ENCODE measurements at places on chromosomes 1 and 21.

GRCh38 chr1:26820784-26821269, 5.7 kb upstream of the ZDHHC18 start:
- DNase-seq, result peak; percentile 60

DNA sequence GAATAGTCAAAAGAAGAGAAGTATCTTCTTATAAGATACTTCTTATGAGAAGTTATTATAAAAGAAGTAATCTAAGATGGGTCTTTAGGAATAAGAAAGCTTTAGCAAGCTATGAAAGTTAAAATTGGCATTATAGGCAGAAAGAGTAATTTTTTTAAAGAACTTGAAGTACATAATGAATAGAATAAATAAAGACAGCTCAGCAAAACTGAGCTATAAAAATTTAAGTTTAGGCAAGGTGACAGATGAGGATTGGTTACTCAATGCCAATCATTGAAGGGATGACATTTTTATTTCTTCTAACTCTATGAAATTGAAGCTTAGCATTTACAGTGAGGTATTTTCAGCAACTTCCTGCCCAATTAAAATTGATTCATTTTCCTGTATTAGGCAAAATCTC, 966.8 kb downstream of the BRINP3 start:
- DNase-seq, result no peak

- no peak for DNase-seq
These were observed 3.7 kb upstream of the SARS1 start for GRCh38 chr1:109210058-109210457.

GRCh38 chr1:31417148-31417547, 4.1 kb downstream of the SERINC2 start:
- DNase-seq, result no peak

- no peak for DNase-seq
These were observed 150.0 kb downstream of the CASZ1 start for GRCh38 chr1:10646347-10646861.

- DNase-seq, result no peak
These were observed 5.9 kb upstream of the PLEKHG5 start for GRCh38 chr1:6497215-6497866.

GRCh38 chr1:208544053-208544452, 299.9 kb upstream of the PLXNA2 start:
- DNase-seq, result no peak

DNA sequence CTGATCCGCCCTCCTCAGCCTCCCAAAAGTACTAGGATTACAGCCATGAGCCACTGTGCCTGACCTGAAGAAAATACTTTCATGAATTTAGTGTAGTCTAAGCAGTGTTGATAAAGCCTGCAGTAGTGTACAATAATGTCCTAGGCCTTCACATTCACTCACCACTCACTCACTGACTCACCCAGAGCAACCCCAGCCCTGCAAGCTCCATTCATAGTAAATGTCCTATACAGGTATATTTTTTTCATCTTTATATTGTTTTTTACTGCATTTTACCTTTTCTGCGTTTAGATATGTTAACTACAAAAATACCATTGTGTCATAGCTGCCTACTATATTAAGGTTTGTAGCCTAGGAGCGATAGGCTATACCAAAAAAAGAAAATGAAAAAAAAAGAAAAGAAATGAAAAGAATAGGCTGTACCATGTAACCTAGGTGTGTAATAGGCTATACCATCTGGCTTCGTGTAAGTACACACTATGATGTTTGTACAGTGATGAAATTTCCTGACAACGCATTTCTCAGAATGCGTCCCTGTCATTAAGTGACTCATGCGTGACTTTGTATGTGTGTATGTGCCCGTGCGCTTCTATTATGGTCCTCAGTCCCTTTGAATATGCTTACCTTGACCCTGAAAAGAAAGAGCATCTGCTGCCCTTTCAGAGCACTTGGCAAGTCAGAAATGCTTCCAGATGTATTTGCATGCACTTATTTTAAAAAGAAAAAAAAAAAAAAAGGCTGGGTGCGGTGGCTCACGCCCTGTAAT, 9.2 kb upstream of the SLAMF8 start:
- DNase-seq, result no peak

DNA sequence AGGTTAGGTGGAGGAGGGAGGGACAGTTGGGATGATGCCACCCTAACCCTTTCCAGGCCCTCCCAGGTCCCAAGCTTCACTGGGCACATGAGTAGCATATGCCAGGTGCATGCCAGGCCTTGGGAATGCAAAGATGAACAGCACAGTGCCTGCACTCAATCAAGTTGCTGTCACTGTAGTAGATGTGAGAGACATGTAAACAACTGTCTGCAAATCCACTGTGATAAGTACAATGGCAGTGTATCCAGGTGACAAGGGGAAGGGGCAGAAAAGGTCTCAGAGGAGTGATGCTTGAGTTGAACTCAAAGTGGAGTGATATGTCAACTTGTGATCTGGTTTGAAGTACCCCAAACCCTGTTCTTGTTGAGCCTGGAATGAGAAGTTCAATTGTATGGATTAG, 49.5 kb upstream of the LRRN2 start:
- DNase-seq, result no peak

DNA sequence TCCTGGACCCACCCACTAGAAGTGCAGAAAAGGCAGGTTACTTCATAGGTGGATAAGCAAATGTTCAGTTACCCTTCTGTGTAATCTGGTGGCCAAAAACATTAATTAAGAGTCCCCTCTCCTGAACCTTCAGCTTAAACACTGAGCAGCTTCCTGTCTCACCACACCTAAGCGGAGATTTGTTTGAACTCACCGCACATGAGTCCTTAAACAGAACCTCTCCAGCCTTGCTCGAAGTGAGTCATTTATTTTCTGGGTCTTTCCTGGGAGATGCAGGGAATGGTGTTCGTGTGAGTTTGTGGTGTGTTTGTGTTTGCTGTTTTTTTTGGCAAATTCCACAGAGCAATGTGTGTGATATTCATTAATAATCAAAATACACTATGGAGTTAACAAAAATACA, 7.6 kb upstream of the FNBP1L start:
- no peak for DNase-seq

Data from GM18507 (cell line).